ENCODE measurements at places on chromosomes 4 and X. TPM values are rescaled to one million over a fixed set of nuclear protein-coding genes. Genes with fewer than 3 reads are reported as not detected.
A peak's percentile ranks its signal among the peaks of the same experiment; 100 is the strongest.

DNA sequence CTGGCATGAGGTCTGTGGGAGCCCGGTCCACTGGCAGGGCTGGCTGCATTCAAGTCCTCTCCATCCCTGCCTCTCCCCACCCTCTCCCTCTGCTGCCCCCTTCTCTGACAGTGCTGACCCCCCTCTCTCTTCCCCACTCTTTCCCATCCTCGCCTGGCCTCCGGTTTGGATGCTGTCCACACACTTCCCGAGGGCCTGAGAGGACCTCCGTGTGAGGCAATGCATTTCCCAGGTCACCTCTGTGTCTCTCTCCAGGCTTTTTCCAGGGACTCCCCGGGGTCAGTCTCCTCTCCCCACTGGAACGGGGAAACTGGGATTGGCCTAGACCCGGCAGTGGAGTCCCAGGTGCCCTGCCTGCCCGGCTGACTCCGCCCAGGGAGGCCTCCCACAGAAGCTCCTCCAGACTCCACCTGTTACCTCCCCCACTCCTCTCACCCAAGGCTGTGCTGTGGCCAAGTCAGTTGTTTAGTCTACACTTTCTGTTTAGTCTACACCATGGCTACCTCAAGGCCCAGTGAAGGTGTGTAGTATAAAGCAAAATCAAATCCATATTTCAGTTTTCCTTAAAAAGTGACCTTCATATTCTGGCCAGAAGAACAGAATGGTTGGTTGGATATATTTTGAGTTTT lies 146.8 kb downstream of the PTTG2 start:
- DNase-seq: no peak

GRCh38 chrX:104288269-104288668 lies 33.5 kb upstream of the ESX1 start:
- no peak for DNase-seq

DNA sequence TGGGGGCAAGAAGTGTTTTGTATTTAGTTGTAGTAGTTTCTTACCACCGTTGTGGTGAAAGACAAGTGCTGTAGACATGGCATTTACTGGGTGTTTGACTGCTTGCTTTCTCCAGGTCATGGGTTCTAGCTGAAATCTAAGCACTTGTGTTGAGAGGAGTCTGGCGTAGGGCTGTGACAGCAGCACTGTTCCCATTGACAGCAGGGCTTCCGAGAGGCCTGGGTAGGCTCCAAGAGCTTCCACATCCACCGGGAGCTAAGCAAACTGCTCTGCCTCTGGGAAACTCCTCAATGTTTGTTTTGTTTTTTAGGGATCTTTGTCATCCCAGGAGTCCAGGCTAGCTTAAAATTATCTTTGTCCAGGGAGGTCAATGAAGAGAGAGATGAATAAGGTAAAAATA lies 44.3 kb downstream of the BMPR1B start:
- no peak for DNase-seq

DNA sequence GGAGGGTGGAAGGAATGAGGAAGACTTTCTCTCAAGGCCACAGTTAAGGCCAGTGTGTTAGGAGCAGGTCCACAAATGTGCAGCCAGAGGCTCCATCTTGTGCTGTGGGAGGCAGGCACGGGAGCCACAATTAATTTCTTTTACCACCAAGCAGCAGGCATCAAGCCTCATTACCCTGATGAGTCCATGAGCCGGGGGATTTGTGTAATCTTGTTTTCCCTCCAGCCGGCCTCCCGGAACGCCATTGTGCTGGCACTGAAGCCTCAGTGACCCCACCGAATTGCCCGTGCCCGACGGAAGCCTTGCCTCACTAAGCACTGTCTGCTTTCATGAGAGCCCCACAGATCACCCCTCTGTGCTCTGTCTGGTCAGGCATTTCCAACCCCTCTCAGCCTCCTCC lies 154.7 kb upstream of the STX18 start:
- peak; percentile 48 for DNase-seq

DNA sequence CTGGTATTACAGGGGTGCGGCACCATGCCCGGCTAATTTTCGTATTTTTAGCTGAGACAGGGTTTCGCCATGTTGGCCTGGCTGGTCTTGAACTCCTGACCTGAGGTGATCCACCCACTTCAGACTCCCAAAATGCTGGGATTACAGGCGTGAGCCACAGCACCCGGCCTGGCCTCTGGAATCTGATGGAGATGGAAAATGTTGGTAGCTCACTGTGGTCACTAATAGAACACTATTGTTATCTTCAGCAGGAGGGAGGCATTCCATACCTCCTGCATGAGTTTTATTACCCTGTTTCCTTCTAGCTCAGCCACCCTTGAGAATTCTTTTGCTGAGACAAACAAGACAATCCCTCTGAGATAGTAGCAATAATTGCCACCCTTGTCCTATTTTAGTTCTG lies 105.0 kb downstream of the SHROOM3 start:
- no peak for DNase-seq

DNA sequence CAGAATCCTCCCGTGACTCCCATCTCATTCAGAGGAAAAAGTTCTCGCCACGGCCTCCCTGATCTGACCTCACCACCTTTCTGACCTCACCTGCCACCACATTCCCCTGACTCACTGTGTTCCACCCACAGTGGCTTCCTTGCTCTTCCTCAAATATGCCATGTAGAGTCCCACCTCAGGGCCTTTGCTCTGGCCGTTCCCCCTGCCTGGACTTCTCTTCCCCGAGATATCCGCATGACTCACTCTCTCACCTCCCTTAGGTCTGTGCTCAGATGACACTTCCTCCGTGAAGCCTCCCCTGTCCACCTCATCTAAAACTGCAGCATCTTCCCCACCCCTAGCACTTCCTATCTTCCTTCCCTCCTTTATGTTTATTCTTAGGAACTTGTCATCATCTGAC lies 7.2 kb upstream of the TSPYL2 start:
- no peak for DNase-seq

DNA sequence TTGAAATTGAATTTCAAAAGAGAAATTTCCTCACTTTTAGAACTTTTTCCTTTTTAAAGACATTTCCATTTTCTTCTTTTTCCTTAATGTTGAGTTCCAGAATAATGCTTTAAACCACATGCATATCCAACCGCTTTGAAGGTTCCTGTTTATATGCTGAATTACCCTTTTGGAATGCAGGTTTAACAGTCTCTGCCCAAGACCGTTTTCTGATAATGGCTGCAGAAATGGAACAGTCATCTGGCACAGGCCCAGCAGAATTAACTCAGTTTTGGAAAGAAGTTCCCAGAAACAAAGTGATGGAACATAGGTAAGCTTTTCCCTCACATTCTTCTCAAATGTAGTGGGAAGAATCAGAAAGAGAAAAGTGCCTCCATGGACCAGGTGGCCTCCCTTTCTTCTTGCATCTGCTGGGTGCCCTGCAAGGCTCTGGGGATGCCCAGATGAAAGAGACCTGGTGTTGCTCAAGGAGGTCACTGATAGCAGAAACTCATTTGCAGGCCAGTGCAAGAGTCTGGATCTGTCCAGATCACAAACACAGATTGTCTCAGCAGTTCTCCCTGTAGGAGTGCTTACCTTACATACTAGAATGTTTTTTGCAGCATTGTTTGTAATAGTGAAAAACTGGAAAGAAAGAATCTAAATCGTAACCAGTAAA lies 42.9 kb downstream of the MOSPD2 start:
- no peak for DNase-seq

- DNase-seq: no peak
These were observed 88.1 kb downstream of the NPFFR2 start for GRCh38 chr4:72119946-72120345.

DNA sequence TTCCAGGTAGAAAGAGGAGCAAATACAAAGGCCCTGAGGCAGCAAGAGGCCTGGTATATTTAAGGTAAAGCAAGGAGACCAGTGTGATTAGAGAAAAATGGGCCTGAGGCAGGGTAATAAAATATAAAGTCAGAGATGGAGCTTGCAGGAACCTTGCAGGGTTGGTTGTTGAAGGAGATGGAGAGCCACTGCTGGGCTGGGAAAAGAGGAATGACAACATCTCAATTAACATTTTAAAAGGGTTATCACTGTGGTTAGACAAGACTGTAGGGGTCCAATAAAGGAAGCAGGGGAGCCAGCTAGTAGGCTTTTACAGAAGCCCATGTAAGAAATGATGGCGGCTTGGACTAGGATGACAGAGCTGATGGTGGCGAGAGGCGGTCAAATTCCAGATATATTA lies 205.5 kb upstream of the MBNL3 start:
- no peak for DNase-seq

DNA sequence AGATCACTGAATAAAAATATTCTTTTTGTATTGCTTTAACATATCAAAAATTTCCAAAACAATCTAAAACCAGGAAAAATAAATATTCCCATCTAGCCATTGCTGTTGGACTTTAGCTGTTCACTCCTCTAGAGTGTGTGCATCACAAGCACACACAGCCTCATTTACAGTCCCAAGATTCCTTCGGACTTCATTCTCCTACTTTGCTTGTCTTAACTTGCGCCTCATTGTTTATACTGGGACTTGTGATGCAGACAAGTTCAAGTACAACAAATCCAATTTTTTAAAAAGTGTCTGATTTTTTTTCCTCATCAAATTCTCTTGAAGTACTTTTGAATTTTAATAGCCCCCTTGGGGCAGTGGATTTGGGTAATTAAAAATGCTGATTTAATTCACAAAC lies 55.6 kb downstream of the TLL1 start:
- no peak for DNase-seq

- peak; percentile 76 for DNase-seq
These were observed at the start of gene PPID for GRCh38 chr4:158722917-158723793. PPID (minus strand) TSS chr4:158723396; CDS start chr4:158723288, 108 bp downstream.

DNA sequence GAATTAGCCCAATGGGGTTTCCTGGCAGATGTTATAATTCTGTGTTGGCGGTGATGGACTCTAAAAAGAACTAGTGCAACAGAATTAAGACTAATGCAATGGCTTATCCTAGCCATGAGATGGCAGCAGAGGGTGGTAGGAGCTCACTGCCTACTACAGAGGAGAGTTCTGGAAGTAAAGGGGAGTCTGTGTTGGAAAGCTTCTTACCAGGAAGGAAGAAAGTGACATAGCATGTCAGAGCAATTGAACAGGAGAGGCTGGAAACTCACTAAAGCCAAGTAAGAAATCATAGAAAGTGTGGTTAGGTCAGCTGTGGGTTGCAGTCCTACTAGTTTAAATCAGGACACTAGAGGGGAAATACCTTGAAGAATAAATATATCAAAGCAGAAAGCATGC lies 6.3 kb upstream of the TRPC5OS start:
- DNase-seq: peak; percentile 30

- no peak for DNase-seq
These were observed 106.5 kb upstream of the STOX2 start for GRCh38 chr4:183798301-183799253.

GRCh38 chr4:15753081-15753480 lies 25.0 kb upstream of the CD38 start:
- no peak for DNase-seq

GRCh38 chr4:154640999-154641398 lies 28.5 kb upstream of the FGG start:
- DNase-seq: no peak

DNA sequence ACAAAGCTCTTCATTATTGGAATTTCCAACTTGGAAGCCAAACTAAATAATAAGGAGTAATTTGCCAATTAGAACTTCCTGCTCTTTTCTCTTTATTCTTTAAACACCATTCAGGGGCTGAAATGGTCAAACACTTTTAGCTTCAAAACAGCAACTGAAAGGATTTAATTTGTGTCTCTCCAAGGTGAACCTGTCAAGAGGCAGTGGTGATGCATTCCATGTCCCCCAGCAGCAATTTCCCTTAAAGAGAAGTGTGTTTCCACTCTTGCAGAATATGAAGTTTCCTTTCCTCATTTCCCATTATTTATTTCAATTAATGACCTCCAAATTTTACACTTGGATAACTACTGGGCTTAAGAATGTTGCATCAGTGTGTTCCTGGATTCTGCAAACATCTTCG lies 156.0 kb downstream of the COL25A1 start:
- DNase-seq: no peak

DNA sequence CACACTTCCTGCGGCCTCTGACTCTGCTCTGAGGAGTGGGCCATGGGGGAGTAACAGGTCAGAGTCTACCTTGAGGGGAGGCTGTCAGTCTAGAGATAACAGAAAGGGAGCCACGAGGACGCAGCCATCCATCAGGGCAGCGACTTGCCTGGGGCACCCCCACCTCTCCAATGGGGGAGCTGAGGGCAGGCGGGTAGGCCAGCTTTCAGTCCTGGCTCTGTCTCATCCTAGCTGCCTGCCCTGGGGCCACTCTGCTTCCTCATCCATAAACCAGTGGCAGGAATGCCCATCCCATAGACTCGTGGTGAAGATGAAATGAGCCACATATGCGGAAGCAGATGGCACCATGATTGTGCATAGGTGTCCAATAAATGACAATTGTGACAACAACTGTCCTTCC lies 13.2 kb downstream of the MAGED2 start:
- DNase-seq: no peak

GRCh38 chrX:39536211-39536610 lies 561.5 kb downstream of the BCOR start:
- DNase-seq: peak; percentile 36

DNA sequence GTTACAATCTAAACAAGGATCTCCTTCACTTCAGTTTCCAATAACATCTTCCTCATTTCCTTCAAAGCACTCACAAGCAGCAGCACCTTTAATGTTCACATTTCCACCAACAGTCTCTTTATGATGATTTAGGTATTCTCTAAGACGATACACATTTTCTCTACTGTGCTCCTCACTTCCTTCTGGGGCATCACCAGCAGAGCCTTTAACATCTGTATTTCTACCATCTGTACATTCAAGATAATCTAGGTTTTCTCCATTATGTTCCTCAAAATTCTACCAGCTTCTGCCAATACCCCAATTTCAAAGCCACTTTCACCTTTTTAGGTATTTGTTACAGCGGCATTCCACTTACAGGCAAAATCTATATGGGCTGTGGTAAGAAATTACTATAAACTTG lies 80.6 kb downstream of the FBXW7 start:
- no peak for DNase-seq

- DNase-seq: no peak
These were observed 51.9 kb downstream of the CPZ start for GRCh38 chr4:8644461-8644891.

- no peak for DNase-seq
These were observed 146.7 kb downstream of the PCDH7 start for GRCh38 chr4:30866907-30867306.

GRCh38 chr4:115149106-115149505 lies 35.7 kb upstream of the NDST4 start:
- DNase-seq: no peak

GRCh38 chrX:85052205-85052604 lies 48.5 kb downstream of the APOOL start:
- DNase-seq: no peak

The LRAT gene
- 0.69 TPM for polyA plus RNA-seq

The SPANXN4 gene
- not detected for polyA plus RNA-seq

The GPR119 gene
- polyA plus RNA-seq: not detected

The RNF212 gene
- polyA plus RNA-seq: 9.4 TPM

The MAMLD1 gene
- 7.9 TPM for polyA plus RNA-seq

The HSD17B13 gene
- polyA plus RNA-seq: 0.25 TPM

All from renal cortex interstitium (tissue), 15 donors.